GM04503 (cell line): ENCODE measurements at places on chromosomes 6 and 20.

DNA sequence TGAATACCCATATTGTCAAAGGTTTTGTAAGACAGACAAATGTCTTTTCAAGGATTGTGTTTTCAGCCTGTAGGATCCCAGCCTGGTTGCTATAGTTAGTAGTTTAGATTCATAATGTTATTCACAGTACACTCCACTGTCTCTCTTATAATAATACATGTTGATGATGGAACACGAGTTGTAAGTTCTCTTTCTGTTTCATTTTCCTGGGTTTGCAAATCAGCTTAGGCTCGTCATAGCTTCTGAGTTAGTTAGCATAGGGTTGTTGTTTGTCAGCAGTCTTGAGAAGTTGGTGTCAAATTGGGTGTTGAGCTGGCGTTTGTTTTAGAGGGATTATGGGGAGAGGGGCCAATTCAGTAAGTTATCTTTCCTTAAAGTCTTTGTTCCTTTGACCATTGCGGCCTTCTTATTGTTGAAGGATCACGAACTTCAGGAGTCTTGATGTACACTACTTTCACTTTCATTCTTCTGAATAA lies 45.8 kb downstream of the QKI start:
- peak; percentile 23 for DNase-seq

DNA sequence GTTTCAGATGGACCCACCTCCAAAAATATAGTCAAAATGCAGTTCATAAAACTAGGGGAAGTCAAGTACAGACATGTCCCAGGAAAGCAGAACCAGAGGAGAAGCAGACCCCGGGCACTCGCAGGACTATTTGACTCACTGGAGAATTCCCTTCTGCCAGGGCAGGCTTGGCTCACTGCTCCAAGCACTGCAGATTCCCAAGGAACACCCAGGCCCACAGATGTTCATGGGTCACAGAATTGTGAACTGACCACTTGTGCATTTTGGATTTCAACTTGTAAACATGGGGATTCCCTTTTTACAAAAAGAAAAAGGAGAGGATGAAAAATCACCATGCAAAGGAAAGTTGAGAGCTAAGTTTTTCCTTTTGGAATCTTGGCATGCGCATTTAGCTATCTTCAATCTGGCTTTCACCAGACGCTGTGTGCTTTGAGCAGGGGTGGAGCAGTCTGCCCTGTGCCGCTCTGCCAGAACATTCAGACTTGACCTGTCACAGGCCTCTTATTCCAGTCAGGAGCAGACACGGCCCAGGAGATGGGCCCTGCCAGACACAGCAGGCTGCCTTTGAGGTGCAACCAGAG lies 237.5 kb upstream of the TAB2 start:
- DNase-seq, result no peak

GRCh38 chr6:16658348-16659034 lies 102.8 kb downstream of the ATXN1 start:
- DNase-seq, result no peak

- DNase-seq, result peak; percentile 68
Measured at GRCh38 chr20:63740627-63741353, 1.2 kb downstream of the SLC2A4RG start.

- no peak for DNase-seq
Measured at GRCh38 chr6:40788661-40789655, 201.8 kb upstream of the LRFN2 start.

DNA sequence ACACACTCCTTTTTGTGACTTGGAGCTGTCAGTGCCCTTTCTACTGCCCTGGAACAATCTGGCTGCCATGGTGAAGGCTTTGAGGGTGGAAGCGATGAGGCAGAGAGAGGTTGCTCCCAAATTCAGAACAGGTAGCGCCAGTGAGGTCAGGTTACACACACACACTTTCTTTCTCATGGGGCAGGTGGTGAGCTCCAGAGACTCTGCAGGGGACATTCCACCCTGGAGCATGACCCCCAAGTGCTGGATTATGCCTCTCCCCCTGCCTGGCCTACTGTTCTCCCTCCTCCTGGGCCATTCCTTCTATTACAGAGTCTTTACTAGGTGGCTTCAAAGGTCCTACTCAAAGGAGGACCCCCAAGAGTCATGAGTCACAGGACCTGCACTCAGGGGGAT lies 98.0 kb downstream of the EYA2 start:
- no peak for DNase-seq

DNA sequence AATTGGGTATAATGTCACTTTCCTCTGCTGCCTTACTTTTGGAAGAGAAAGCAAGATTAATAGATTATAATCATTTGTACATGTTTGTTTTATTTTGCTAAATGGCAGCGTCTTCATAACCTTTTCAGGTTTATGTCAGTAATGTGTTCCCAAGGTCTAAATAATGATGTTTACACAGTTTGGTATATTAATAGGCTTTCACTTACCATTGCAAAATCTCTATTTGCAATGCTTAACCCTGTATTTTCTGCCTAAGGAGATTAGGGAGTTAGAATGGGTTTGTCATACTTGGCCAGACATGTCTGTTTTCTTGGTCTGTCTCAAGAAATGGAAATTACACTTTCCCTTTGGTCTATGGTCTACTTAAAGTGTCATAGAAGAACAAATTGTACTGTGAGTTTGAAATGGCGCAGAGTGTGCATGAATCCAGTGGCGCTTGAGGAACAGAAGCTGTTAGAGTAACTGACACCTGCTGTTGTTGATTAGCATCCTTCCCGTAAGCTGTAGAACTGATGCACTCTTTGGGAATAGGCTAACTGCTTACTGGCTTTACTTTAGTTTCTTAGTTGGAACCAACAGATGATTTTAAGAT lies 261.1 kb downstream of the SAMD5 start:
- no peak for DNase-seq

DNA sequence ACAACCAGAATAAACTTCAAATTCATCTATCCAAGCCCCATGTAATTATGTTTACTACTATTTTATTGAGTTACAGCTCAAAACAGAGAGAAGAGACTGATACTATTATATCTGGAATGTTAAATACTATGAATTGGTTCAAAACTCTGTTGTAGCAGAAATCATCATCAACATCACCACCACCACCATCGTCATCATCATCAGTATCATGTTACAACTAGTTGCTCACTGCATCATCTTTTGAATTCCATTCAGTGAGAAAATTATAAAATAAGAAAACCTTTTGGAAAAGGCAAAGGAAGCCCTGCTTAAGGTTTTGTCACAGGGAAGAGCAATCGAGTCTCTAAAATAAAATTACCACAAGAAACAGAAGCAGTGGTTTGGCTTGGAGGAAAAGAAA lies 36.2 kb upstream of the THEMIS start:
- no peak for DNase-seq

- no peak for DNase-seq
Measured at GRCh38 chr6:63806573-63806913, 170.9 kb downstream of the PHF3 start.

DNA sequence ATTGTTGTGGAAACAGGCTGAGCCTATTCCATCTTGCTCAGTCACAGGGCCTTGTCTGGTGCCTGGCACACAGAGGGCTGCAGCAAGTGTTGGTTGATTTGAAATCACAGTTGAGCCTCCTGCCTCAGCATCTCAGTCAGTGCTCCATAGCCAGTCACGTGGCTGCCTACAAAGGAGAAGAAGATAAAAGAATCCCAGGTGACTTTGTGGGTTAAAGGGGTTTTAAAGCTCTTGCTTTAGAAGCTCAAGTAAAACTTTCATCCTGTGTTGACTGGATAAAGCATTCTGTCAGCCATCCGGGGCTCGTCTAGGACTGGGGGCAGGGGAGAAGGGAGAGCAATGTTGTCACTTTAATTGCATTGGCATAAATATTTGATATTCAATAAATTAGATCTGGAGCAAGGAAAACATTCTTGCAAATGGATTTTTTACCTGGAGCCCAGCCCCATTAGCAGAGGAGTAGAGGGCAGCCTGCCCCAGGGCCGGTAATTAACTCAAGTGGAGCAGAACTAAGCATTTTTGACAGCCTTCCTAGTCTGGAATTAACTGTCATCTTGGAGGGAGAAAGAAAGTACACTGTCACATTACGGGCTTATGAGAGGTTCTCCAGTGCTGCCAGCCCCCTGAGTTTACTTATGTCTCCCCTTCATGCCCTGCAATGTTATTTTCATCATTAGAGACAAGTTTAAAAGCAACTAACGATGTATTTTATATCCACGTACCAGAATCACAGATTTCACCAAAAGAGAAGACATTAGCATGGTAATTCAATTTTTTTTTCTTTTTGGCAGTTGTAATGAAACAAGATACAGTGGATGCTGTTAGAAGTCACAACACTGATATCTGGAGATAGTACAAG lies 71.7 kb upstream of the GTSF1L start:
- DNase-seq, result no peak

- no peak for DNase-seq
Measured at GRCh38 chr6:130935978-130936377, 108.8 kb downstream of the SMLR1 start.

GRCh38 chr20:46357030-46357514 lies 48.8 kb upstream of the CDH22 start:
- DNase-seq, result no peak

- DNase-seq, result no peak
Measured at GRCh38 chr20:44034965-44035635, 120.4 kb downstream of the TOX2 start.

DNA sequence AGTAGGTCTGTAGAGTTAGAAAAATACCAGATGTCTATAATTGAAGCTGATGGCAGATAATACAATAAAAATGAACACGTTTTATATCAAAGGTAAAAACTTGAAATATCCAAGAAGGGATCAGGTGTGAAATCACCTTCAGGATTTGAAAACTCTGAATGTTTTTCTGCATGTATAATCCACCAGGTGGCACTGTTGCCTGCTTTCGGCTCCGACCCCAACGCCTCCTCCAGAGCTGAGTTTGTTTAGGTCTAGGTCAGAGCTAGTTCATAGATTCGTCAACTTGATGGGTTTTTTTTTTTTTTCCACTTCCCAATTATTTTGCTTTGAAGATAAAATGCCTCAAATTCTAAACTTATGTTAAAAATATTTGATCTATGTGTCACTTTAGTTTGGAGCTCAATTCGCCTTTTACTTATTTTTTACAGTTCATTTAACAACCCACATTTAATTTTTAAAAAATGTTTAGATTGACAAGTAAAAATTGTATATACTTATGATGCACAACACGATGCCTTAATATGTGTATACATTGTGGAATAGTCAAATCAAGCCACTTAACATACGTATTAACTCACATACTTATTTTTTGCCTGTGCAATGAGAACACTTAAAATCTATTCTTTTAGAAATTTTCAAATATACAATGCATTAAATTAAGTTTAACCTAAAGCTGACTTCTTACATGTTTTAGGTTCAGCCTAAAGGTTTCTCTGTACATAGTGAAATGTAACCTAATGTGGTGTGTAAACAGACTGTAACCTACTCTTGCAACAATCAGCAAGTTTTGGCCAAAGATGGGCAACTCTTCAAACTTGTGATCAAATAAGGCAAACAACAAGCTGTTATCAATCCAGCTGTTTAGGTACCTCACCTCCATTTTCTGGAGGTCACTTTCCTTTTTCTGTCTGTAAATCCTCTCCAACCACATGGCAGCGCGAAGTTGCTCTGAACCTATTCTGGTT lies 39.4 kb upstream of the ENPP4 start:
- DNase-seq, result no peak

- DNase-seq, result no peak
Measured at GRCh38 chr6:129491436-129491835, 218.5 kb downstream of the ARHGAP18 start.

GRCh38 chr20:22688485-22688884 lies 104.1 kb upstream of the FOXA2 start:
- no peak for DNase-seq

GRCh38 chr20:64279826-64280459 lies 24.4 kb downstream of the PCMTD2 start:
- DNase-seq, result no peak

GRCh38 chr6:3045777-3046176 lies 22.5 kb upstream of the RIPK1 start:
- no peak for DNase-seq

DNA sequence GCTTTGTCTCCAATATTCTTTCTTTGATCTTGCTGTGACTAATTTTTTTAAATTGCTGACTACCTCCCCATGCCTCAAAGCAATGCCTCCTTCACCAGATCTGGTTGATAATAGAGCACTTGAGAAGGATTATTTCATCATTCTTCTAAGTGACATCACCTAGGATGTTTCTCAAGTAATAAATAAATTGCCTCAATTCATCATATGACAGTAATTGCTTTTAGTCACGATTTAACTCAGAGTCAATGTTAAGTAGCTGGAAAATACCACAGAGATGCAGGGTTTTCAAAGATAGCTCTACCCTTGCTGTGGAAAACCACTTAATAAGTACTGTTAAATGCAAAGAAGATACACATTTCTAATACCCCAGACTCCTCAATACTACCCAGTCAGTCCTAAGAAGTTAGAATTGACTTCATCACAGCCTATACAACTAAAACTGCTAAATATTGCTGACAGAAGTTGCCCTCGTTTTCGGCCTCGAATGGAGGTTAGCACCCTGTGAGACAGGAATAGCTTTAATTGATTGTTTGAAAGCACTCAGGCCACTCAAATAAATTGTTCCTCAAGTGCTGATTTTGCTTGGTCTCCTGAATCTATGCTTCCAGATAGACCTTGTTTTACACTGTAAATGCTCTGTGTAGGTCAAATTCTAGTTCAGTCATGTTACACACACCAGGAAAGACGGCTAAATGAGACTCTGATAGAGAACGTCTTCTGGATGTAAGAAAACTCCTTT lies 640.6 kb upstream of the CHD6 start:
- DNase-seq, result no peak

- DNase-seq, result no peak
Measured at GRCh38 chr6:87319271-87319987, 3.0 kb upstream of the SMIM8 start.

GRCh38 chr20:45449528-45449927 lies 20.0 kb upstream of the WFDC2 start:
- no peak for DNase-seq

- DNase-seq, result no peak
Measured at GRCh38 chr6:25454136-25454535, 175.0 kb downstream of the CARMIL1 start.

DNA sequence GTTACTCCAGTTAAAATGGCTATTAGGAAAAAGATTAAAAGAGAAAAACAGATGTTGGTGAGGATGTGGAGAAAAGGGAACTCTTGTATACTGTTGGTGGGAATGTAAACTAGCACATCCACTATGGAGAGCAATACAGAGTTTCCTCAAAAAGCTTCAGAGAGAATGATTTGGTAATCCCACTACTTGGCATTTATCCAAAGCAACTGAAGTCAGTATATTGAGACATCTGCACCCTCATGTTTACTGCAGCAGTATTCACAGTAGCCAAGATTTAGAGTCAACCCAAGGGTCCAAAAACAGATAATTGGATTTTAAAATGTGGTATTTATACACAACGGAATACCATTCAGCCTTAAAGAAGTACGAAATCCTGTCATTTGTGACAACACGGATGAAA lies 469.5 kb downstream of the QKI start:
- no peak for DNase-seq

- no peak for DNase-seq
Measured at GRCh38 chr20:56776345-56776744, 147.2 kb downstream of the TFAP2C start.

- DNase-seq, result no peak
Measured at GRCh38 chr20:35561268-35561667, 19.4 kb downstream of the ERGIC3 start.

GRCh38 chr6:505374-505773 lies 113.8 kb downstream of the IRF4 start:
- no peak for DNase-seq

- no peak for DNase-seq
Measured at GRCh38 chr6:112087916-112088315, 525 bp downstream of the FAM229B start.

- DNase-seq, result no peak
Measured at GRCh38 chr20:59561228-59561605, 43.1 kb upstream of the PHACTR3 start.
